ENCODE measurements at places on chromosomes 2 and 18.

DNA sequence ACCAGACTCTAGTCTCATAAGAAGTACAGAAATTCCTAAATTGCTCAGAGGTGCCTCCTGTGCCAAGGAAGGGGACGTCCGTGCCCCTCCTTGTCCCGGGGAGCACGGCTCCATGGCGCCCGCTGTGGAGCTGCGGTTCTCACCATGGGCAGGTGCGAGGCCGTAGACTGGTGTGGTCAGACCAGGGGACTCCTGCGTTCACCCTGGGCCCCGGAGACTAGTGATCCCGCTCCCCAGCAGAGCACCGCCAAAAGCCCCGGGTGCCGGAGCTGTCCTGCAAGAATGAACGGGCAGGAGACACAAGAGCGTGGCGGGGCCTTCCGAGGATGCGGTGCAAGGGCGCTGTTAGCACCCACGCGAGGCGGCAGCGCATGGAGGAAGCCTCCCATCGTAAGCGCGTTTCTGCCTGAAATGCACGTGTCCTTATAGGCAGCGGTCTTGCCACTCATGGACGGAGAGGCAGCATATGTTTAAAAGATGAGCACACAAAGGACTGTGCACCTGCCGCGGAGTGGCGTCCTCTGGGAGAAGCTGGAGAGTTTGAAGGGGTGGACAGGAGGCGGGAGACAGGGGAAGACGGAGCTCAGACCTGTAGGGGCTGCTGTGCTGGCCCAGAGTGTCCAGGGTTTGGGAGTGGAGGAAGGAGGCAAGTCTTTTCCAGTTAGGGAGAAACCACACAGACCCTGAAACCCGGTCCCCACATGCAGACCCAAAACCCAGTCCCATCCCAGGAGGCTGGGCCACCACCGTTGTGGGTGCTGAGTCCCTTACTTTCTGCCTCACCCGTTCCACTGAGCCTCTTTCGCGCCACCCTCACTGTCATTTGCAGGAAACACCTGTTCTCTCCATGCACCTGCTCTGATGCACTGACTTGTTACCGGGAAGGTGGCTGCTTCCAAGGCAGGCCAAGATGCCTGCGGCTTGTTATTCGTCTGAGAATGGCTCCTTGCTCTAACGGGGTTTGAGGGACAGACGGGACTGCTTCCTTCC is 7.5 kb upstream of the KCNG2 start:
- DNase-seq: no peak

DNA sequence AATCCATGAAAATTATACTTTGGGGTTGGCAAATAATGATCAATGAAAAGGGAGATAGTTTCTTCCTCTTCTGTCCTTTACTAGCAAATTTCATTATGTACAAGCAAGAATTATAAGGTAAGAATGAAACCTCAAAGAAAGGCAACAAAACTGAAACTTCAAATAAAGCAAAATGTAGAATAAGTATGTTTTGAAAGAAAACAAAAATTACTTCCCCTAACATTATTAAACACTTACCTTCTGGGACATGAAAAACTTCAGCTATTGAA is 29.4 kb downstream of the THADA start:
- DNase-seq: no peak

DNA sequence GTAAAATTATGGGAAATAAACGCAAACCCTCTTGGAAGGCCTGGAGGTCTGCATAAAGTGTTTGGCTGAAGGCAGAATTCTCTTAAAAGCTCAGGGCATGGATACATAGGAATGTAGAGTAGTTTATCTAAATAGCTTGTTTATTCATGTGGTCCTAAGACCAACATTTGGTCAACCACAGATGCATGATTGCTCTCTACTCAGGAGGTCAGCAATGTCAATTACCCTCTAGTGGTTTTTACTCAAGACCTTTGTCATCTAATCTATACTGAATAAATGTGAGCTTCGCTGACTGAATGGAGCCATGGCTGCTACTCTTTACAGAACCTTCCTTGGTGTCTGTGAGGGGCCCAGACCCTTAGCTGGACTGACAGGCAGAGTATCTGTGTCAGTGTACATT is 139.8 kb downstream of the ATL2 start:
- DNase-seq: no peak

GRCh38 chr2:217707131-217707611 is 295.6 kb downstream of the TNS1 start:
- DNase-seq: no peak

DNA sequence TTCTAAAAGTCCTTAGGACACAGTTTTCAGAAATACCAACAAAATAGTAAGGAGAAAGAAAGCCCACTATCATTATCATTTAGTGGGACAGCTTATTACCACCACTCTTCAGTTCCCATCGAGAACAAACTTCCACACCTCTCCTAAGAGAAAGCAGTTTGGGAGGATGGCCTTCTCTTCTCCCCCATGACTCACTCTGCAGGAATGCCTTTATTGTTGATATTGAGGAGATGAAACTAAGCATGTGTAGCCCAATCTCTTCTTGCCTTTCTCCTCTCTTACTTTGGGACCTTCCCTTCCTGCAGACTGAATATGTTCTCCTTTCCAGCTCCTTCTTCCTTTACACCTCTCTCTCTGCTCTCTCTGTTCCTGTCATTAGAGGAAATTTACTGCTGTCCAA is 30.0 kb upstream of the ERMN start:
- DNase-seq: peak; percentile 17

Measured in fibroblast of skin of left biceps (primary cell).